ENCODE measurements at places on chromosomes 7 and 10.

GRCh38 chr10:74644738-74645137 lies 181.7 kb upstream of the KAT6B start:
- no peak for DNase-seq

GRCh38 chr7:121521711-121522400 lies 125.7 kb upstream of the FAM3C start:
- DNase-seq: no peak

GRCh38 chr10:79222186-79222585 lies 125.1 kb upstream of the PPIF start:
- DNase-seq: no peak

GRCh38 chr7:94087664-94088352 lies 83.7 kb upstream of the BET1 start:
- DNase-seq: peak; percentile 68

DNA sequence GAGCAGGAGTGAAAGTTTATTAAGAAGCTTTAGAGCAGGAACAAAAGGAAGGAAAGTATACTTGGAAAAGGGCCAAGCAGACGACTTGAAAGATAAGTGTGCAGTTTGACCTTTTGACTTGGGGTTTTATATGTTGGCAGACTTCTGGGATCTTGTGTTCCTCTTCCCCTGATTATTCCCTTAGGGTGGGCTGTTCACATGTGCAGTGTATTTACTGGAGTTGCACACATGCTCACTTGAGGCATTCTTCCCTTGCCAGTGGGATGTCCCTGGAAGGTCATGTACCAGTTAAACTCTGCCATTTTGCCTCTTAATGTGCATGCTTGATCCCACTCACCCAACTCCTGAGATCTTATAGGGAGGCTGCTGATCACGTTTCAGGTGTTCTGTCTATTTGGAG lies 23.4 kb upstream of the ARHGAP12 start:
- DNase-seq: peak; percentile 65

GRCh38 chr7:118696879-118697278 lies 472.4 kb downstream of the ANKRD7 start:
- peak; percentile 5 for DNase-seq
